Right lobe of liver (tissue), 6 donors: ENCODE measurements at places on chromosomes 12 and 14. TPM values are rescaled to one million over a fixed set of nuclear protein-coding genes. Genes with fewer than 3 reads are reported as not detected.

DNA sequence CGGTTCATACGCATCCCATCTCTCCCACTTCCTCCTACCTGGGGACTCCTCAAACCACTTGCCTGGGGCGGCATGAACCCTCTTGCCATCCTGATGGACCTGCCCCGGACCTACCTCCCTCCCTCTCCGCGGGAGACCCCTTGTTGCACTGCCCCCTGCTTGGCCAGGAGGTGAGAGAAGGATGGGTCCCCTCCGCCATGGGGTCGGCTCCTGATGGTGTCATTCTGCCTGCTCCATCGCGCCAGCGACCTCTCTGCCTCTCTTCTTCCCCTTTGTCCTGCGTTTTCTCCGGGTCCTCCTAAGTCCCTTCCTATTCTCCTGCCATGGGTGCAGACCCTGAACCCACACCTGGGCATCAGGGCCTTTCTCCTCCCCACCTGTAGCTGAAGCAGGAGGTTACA lies 3.6 kb downstream of the WNT1 start:
- H3K27ac ChIP-seq, result no peak overlapping the region
- H3K4me3 ChIP-seq, result no peak overlapping the region
- H3K27me3 ChIP-seq, result peaks cover 8% of the 10 kb centered on the region
- H3K36me3 ChIP-seq, result no peaks in the 10 kb centered on the region
- peaks cover 5% of the 10 kb centered on the region for H3K4me1 ChIP-seq

DNA sequence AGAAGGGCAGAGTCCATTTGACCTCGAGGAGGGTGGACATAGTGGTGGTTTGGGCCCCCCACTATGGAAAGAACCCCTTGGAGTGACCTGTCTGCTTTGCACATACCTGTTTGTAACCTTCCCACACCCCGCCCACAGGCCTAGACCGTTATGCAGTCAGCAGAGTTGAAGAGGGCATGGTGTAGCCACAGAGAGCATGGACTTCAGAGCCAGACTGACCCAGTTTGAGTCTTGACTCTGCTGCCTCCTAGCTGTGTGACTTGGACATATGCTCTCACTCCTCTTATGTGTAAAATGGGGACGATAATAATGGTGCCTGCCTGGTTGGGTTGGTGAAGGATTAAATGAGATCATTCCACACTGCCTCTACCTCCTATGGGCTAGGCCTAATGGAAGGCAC lies 40.9 kb upstream of the NOS1 start:
- H3K4me1 ChIP-seq, result no peaks in the 10 kb centered on the region
- no peak overlapping the region for H3K27ac ChIP-seq
- H3K27me3 ChIP-seq, result no peaks in the 10 kb centered on the region

- no peaks in the 10 kb centered on the region for H3K4me1 ChIP-seq
- H3K4me3 ChIP-seq, result no peak overlapping the region
- H3K27me3 ChIP-seq, result no peaks in the 10 kb centered on the region
- no peak overlapping the region for H3K27ac ChIP-seq
Observed at GRCh38 chr12:19689226-19689625, 249.9 kb downstream of the AEBP2 start.

DNA sequence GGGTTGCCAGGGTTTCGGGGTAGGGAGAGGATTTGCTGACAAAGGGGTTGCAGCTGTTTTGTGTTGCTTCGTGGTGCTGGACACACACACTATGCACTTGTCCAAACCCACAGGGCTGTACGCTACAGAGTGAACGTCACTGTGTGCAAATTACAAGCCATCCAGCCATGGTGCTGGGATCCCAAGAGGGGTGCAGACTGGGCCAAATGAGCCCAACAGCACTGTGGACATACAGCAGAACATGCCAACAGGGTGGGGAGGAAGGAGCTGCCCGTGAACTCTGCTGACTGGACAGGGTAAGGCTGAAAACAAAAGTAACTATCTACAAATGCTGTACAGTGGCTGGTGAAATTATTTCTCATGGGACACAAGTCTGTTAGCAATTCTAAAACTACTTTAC lies 25.2 kb downstream of the POLE start:
- no peak overlapping the region for H3K4me3 ChIP-seq
- no peaks in the 10 kb centered on the region for H3K27me3 ChIP-seq
- H3K4me1 ChIP-seq, result no peaks in the 10 kb centered on the region
- H3K27ac ChIP-seq, result no peak overlapping the region
- H3K36me3 ChIP-seq, result peaks cover 9% of the 10 kb centered on the region
- peak; percentile 27 for DNase-seq

DNA sequence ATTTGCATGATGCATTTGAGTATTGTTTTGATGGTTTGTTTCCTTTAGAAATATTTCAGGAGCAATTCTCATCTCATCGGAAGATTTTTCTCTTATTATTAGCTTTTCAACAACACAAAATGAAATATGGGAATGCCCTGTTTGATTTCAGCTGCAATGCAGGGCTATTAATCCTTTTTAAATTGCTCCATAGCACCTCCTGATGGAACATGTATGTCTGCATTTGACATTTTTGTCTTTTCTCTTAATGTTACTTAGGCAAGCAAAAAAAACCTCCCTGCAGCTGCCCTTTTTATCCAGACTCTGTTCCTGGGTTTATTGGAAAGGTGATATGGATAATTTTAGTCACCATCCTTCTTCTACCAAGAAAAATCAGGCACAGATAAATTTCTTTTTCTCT lies 895.8 kb downstream of the RPS29 start:
- H3K36me3 ChIP-seq, result no peaks in the 10 kb centered on the region
- H3K27me3 ChIP-seq, result no peaks in the 10 kb centered on the region
- H3K27ac ChIP-seq, result no peak overlapping the region
- no peak for DNase-seq
- no peak overlapping the region for H3K4me3 ChIP-seq
- H3K4me1 ChIP-seq, result no peaks in the 10 kb centered on the region

GRCh38 chr12:68530965-68531364 lies 79.7 kb upstream of the RAP1B start:
- no peaks in the 10 kb centered on the region for H3K27me3 ChIP-seq
- peak; percentile 64 for DNase-seq
- H3K4me1 ChIP-seq, result peaks cover 24% of the 10 kb centered on the region
- no peaks in the 10 kb centered on the region for H3K36me3 ChIP-seq
- no peak overlapping the region for H3K4me3 ChIP-seq
- peak overlapping the region; percentile 83 for H3K27ac ChIP-seq

DNA sequence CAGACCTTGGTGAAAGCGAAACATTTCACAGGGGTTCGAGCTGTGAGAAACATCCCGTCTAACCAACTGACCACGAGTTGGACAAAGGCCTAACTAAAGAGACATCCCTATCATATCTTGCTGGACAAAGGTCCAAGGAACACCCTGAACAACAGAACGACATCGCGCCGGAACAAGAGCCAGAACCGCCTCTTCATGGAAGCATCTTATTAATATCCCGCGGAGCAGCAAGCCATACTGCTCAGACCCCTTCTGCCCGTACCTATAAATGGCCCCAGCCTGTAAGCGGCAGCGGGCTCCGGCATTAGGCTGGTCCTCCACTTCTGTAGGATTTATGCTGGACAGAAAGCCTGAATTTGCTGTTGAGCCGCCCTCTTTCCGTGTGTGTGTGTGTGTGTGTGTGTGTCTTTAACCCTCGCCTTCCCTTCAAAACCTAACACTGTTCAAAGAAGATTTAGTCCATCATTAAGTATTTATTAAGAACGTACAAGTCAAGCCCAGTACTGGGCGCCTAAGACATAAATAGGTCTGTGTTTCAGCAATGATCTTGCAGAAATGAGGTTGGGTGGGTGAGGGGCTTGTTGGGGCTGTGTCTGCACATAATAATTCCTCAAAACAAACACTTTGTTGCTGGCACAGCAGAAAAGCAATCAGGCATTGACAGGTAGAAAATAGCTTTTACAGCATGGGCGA lies 1.9 kb downstream of the SLC6A15 start:
- peaks cover 4% of the 10 kb centered on the region for H3K27me3 ChIP-seq
- no peak overlapping the region for H3K4me3 ChIP-seq
- H3K4me1 ChIP-seq, result no peaks in the 10 kb centered on the region

- no peak overlapping the region for H3K4me3 ChIP-seq
- no peak for DNase-seq
- no peaks in the 10 kb centered on the region for H3K27me3 ChIP-seq
- no peaks in the 10 kb centered on the region for H3K4me1 ChIP-seq
Observed at GRCh38 chr12:16300736-16301135, 23.3 kb upstream of the SLC15A5 start.

- H3K27me3 ChIP-seq, result no peaks in the 10 kb centered on the region
- H3K4me1 ChIP-seq, result no peaks in the 10 kb centered on the region
- H3K27ac ChIP-seq, result no peak overlapping the region
Observed at GRCh38 chr14:65333943-65334687, 78.4 kb upstream of the FUT8 start.

GRCh38 chr14:99452968-99453367 lies 27.7 kb downstream of the SETD3 start:
- no peaks in the 10 kb centered on the region for H3K4me1 ChIP-seq
- H3K4me3 ChIP-seq, result no peak overlapping the region
- no peak overlapping the region for H3K27ac ChIP-seq
- H3K36me3 ChIP-seq, result peaks cover 16% of the 10 kb centered on the region
- DNase-seq, result no peak
- no peaks in the 10 kb centered on the region for H3K27me3 ChIP-seq

GRCh38 chr12:106415134-106415533 lies 57.6 kb downstream of the POLR3B start:
- H3K27ac ChIP-seq, result no peak overlapping the region
- no peak for DNase-seq
- no peaks in the 10 kb centered on the region for H3K27me3 ChIP-seq
- H3K4me1 ChIP-seq, result no peaks in the 10 kb centered on the region
- H3K36me3 ChIP-seq, result peaks cover 8% of the 10 kb centered on the region

- H3K36me3 ChIP-seq, result no peaks in the 10 kb centered on the region
- no peaks in the 10 kb centered on the region for H3K4me1 ChIP-seq
- no peaks in the 10 kb centered on the region for H3K27me3 ChIP-seq
- no peak overlapping the region for H3K27ac ChIP-seq
Observed at GRCh38 chr12:117854339-117855012, 114.3 kb downstream of the KSR2 start.

DNA sequence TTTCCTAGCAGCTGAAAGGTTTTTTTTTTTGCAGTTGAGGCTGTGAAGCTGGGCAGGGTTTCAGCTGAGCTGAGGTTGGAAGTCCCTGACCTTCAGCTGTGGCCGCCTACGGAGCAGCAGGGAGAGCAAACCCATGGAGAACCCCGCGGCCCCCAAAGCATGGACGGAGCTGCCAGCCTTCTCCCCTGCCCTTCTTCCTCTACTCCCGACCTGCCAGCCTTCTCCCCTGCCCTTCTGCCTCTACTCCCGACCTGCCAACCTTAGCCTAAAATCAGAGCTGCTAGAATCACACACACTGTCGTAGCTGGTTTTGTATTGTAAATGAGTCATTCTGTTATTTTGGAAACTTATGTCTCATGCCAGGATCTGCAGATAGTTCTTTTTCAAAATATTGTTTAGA lies 74.6 kb downstream of the PPP2R5C start:
- H3K4me1 ChIP-seq, result no peaks in the 10 kb centered on the region
- no peaks in the 10 kb centered on the region for H3K27me3 ChIP-seq
- no peaks in the 10 kb centered on the region for H3K36me3 ChIP-seq
- DNase-seq, result no peak
- H3K27ac ChIP-seq, result no peak overlapping the region

DNA sequence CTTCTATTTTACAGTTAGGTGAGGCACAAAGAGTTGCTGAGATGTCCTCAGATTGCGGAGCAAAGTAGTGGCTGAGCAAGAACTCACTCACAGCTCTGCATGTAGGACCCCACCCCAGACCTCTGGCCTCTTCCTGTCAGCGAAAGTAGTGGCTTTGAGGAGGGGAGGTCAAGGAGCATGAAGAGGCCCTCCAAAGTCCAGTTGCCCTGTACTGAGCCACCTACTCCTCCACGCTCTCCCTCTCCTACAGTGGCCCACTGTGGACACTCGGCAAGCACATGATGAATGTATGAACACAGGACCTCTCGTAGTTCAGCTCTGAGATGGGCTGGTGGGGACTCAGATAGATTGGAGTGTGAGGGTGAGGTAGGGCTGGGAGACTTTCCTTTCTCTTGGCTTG lies 5.3 kb upstream of the PLEKHH1 start:
- H3K36me3 ChIP-seq, result no peaks in the 10 kb centered on the region
- H3K4me1 ChIP-seq, result no peaks in the 10 kb centered on the region
- no peak overlapping the region for H3K27ac ChIP-seq
- DNase-seq, result no peak

- H3K4me3 ChIP-seq, result no peak overlapping the region
- no peak for DNase-seq
- no peaks in the 10 kb centered on the region for H3K27me3 ChIP-seq
- H3K4me1 ChIP-seq, result no peaks in the 10 kb centered on the region
Observed at GRCh38 chr12:47602325-47602724, 103.5 kb downstream of the RPAP3 start.

IFT81 gene
- 2.5 TPM for total RNA-seq

TAS2R43 gene
- total RNA-seq, result not detected

LPAR5 gene
- 0.55 TPM for total RNA-seq

P2RX7 gene
- total RNA-seq, result 3.6 TPM

CELA1 gene
- total RNA-seq, result not detected

HELB gene
- total RNA-seq, result 4.2 TPM

GLIPR1L2 gene
- total RNA-seq, result 0.31 TPM
